Stimulated activated CD8-positive, alpha-beta memory T cell treated with anti-CD3 and anti-CD28 coated beads, Interleukin-7, amount 100 ng/mL, for 24 hours (primary cell): ENCODE measurements at places on chromosomes 11 and 22.

DNA sequence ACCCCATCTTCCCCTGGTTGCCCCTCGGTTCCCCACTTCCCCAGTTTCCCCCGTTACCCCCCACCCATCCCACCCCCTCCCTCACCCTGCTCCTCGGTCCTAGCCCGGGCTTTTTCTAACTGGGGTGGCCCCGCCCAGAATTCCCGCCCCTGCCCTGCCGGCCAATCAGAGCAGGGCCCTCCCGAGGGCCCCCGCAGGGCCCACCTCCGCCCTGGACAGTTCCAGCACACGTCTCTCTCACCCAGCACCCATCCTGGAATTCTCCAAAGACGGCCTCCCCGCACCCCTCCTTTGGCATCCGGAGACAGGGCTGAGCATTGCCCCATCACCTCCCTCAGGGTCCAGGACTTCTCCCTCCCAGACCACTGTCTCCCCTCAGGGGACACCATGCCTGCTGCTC lies at the start of gene H19:
H19 (minus strand) TSS at position 88 of the 400 bp plus-strand sequence.
- DNase-seq = no peak

DNA sequence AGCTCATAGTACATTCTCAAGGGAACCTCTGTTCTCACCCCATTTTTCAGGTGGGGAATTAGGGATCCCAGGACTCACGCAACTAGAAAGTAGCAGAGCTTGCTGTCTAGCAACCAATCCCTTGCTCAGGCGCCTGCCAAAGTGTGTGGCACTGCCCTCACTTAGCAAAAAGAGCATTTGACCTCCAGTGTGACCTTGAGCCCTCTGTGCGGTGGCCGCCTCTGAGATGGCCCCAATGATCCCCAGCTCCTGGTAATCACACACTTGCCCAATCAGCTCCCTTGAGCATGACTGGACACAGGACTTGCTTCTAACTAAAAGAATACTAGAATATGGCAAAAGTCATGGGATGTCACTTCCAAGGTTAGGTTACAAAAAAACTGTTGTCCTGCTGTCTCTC lies 2.6 kb upstream of the LGALS2 start:
- no peak for DNase-seq

DNA sequence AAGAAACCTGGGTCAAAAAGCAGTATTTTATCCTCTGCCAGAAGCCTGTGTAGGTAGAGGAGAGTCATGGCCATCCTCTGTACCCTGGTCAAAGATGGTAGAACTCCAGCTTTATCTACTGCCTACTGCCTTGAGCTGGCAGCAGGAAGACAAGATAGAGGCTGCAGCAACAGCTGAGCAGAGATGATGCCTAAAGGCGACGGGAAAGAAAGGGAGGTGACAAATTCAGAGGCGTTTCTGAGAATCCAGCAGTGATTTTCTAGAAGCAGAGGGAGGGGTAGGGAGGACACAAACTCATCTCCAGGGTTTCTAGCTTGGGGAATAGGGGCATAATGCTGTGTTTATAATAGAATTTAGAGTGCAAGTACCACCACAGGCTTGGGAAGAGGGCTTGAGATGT lies 15.5 kb upstream of the C1QTNF4 start:
- no peak for DNase-seq

DNA sequence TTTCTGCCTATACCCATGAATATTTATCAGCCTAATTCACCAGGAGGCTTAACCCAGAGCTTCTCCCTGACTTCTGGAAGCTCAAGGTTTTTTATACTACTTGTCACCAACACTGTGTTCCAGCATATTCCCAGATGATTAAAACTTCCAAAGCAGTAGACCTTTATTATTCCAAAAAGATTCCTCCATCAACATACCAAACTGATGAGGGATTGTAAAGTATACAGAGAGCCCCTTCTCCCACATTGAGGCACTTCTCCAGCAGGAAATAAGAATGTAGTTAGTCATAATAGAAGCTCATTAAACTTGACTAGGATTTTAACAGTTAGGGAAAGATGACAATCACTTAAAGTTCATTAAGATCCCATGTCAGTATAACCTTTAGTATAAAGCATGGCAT lies 51.4 kb upstream of the CEP126 start:
- DNase-seq = no peak

GRCh38 chr22:33180356-33180755 lies 122.2 kb upstream of the SYN3 start:
- no peak for DNase-seq

DNA sequence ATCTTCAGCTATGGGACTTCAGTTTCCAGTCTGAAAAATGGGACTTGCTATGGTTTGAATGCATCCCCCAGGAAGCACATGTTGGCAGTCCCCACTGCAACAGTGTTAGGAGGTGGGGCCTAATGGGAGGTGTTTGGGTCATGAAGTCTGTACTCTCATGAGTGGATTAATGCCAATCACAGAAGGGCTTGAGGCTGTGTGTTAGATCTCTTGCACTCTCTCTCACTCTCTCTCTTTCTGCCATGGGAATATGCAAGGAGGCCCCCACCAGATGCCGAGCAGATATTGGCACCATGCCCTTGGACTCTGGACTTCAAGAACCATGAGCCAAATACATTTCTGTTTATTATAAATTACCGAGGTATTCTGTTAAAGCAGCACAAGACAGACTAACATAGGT lies 7.8 kb upstream of the AP1B1 start:
- no peak for DNase-seq

DNA sequence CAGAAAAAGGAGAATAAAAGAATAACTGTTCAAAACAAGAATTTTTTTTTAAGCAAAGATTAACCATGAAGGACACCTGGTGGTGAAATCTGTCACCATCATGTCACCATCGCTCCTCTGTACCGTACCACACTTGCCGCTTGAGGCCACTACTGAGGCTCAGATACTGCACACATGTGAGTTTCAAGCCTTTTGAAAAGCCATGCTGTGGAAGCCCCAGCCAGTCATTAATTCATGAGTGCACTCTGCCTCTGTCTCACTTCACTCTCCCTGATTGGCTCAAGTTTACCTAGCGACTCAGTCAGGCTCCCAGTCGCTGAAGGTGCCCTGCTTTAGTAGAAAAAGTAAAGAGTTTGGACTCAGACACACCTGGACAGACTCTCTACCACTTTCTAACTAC lies 6.6 kb upstream of the MS4A12 start:
- no peak for DNase-seq

DNA sequence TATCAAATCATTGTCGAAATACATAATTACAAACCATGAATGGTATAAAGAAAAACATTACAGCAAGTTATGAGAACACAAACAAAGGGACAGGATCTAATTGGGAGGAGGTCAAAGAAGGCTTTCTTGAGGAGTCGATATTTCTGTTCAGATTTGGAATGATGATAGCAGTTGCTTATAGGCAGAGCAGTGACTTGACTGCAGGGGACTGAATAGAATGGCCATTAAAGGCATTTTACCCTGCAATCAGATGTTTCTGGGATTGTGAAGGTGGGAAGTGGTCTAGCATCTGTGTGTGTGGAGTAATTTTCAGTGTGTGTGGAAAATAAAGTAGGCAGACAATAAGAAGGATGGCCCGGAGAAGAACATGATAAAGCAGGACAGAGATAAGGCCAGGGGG lies 41.0 kb downstream of the BLID start:
- DNase-seq = no peak

DNA sequence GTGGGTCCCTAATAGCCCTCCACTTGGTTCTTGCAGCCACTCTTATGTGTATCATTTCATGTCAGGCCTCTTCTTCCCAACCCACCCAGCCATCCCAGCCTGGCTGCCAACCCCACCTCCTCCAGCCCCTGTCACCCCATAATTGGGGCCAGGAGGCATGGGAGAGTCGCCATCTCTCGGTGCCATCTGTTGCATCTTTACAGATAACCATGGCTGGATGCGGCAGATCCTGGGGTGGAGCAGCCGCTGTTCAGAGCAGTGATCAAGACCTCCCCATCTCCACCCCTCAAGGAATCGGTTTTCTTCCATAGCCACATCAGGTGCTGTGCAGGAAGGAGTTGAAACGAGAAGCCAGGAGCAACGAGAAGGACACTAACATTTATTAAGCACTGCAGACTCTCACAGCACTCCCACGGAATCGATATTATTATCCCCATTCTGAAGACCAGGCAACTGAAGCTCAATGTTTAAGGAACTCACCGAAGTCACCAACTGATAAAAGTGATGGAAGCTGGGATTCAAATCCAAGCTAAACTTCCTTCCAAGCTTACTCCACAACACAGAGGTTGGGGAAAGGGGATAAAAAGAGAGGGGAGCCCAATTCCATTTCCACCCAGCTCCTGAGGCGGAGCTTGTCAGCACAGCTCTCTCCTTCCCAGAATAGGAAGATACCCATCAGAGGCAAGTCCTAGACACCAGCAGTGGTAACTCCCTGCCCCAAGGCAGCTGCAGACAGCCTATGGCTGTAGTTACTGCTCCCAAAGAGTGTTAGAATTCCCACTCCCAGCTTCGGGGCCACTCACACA lies 2.7 kb downstream of the SLC43A1 start:
- no peak for DNase-seq

DNA sequence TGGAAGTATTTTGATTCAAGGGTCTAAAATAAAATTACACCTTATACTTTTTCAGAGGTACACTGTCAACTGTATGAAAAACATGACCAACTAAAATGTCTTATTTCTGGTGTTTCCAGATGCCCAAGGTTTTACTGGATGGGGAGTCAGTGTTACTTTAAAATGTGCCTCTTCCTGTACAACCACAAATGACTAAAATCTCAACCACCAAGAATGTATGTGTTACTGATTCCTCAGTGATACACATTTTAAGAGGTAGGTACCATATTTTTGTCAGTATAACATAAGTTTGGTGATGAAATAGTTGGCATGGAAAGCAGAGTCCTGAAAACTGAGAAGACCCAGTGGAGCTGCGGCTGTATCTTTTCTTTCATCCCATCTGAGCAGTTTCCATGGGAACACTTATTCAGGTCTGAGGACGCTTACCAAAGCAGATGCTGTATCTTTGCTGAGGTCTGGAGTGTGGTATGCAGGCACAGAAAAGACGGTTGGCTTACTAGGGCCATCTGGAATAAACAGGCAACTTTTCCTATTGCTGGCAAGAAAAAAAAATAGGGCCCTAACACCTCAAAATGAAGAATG lies 21.2 kb upstream of the TP53AIP1 start:
- DNase-seq = no peak

DNA sequence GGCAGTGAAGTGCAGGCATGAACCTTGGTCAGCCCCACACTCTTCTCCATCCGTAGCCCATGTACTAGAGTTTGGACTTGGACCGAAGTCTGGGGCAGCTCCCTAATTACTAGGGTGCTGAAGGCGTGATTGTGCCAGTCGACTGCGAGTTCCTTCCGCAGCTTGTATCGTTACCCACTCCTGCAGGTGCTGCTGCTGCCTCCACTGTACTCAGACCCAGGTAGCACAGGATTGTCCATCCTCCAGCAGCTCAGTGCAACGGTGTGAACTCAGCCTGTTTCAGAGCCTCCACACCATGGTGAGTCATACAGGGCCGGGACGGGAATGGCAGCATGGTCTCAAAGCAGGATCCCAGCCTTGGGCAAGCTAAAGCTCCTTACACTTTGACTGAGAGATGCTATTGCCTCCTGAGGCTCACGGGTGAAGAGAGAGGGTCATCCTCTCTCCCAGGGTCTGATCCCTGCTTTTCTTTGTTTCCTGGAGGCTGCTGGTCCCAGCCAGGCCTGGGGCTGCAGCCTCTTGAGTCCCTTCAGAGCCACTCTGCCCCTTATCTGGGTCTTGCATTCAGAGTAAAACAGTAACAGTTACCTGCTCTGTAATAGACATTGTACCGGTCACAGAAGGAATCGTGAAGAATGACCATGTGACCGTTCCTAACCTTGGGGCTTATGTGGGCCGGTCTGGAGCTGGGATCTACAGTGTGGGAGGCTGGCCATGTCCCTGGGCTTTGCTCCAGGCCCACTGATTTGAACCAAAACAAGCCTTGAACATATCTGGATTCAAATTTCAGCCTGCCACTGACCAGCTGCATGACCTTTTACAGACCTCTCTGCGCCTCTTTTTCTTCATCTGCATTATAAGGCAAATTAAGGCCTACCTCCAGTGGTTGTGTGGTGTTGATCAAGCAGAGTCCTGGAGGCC lies 1.7 kb downstream of the TKFC start:
- DNase-seq = no peak

GRCh38 chr11:22031791-22032190 lies 161.1 kb upstream of the ANO5 start:
- no peak for DNase-seq

DNA sequence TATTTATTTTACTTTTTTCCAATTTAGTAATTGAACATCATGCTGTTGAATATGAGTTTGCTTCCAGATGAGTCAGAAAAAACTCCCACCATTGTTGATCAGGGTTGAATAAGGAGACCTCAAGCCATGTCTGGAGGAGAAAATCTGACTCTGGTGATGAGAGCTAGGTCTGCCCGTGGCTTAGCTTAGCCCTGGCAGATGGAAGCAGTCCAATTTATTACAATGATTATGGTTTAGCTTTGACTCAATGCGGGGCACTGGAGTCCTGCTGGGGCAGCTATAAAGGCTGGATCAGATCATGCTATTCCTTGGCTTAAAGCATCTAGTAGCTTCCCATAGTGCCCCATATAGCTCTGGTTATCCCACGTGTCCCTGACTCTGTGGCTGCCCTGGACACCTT lies 506.5 kb downstream of the MN1 start:
- DNase-seq = no peak

GRCh38 chr11:100681064-100681502 lies 6.0 kb upstream of the ARHGAP42 start:
- no peak for DNase-seq

DNA sequence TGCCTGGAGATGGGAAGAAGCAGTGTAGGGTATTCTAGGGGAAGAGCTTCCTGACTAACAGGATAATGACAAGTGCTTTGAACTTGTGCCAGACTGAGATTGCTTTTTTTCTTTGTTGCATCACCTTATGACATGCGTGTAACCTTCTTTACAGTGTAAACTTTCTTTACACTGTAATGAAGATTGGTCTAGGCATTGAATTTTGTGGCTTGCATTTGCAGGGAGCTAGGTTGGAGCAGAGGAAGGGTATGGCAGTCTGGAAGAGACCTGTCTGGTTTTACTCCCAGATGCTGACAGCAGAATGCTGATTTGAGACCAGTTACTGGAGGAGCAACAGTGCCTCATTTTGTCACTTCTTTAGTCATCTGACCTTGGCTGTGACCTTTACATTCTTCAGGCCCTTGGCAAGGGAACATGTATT lies 5.6 kb downstream of the DDB2 start:
- DNase-seq = no peak
